ENCODE measurements at places on chromosomes 13 and 19.

GRCh38 chr13:50894012-50894411, 15.6 kb upstream of the RNASEH2B start:
- DNase-seq: no peak

GRCh38 chr19:33507021-33507956, 14.3 kb downstream of the PEPD start:
- DNase-seq: no peak

DNA sequence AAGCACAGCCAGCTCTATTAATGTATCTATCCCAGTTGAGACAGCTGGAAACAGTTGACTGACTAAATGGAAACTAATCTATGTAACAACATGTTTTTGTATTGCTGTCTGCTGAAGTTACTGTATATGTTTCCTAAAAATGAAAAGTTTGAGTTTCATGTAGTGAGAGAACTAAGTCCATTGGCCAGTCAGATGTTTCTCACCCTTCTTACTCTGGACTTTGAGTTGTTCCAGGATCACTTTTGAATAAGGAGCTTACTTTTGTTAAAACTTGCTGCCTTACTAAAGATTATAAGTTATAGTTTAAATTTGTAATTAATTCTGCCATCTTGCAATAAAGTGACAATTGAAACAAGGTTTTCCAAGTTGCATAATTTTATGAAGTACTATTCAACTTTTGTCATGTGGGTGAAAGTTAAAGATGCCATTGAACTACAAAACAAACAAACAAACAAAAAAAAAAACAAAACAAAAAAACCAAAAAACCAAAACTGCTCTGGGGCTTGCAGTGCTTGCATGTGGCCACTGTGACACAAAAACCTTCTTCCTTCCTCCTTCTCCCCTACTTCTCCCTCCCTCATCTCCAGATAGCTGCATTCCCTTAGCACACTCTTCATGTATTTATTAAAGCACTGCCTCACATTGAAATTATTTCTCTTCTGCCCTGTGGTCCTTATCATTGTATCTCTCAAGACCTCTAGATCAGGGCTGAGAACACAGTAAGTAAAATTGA, 15.3 kb downstream of the WDFY2 start:
- DNase-seq: no peak

- DNase-seq: peak; percentile 70
Observed at GRCh38 chr19:39083983-39084731, at the start of gene ACP7. Gene ACP7, plus strand, starts transcription at chr19:39084368. Its CDS starts 902 bp downstream, at chr19:39085270.

GRCh38 chr13:32001154-32001768, 30.3 kb upstream of the FRY start:
- no peak for DNase-seq

DNA sequence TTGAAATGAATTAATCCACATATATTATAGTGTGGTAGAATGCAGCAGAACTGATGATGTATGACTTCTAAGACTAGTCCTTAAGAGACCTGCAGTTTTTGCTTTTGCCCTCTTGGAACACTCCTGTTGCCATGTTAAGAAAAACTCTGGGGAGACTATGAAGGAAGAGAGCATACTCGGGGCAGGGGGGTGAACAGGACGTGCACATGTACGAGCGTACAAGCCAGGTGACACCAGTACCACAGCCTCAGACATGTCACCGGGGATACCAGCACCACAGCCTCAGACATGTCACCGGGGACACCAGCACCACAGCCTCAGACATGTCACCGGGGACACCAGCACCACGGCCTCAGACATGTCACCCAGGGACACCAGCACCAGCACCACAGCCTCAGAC, 15.9 kb upstream of the USPL1 start:
- DNase-seq: no peak

DNA sequence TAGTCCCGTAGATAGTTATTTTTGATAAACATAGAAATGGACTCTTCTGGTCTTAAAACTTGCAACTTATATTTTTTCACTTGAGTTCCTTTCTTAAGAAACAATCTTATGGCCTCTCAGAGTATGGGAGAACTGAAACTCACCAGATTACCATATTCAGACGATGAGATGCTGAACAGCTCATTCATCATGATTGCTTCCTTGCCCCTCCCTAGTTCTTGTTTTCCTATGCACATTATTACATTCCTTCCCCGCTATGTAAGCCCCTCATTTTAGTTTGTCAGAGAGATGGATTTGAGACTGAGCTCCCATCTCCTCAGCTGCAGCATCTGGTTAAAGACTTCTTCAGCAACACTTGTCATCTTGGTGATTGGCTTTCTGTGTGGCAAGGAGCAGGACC, 158.5 kb downstream of the SLITRK6 start:
- no peak for DNase-seq

DNA sequence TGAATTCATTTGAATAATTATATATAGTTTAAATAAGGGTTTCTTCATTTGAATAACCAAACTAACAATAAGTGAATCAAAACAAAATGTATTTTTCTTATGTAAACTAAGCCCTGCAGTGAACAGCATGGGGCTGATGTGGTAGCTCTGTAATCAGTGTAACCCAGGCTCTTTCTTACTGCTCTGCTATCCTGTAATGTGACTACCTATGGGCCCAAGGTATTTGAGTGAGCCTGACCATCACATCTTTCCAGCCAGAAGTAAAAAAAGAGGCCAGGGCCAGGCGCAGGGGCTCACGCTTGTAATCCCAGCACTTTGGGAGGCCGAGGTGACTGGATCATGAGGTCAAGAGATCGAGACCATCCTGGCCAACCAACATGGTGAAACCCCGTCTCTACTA, 494.6 kb downstream of the DCT start:
- no peak for DNase-seq
